ENCODE measurements at places on chromosomes 11 and 22.

DNA sequence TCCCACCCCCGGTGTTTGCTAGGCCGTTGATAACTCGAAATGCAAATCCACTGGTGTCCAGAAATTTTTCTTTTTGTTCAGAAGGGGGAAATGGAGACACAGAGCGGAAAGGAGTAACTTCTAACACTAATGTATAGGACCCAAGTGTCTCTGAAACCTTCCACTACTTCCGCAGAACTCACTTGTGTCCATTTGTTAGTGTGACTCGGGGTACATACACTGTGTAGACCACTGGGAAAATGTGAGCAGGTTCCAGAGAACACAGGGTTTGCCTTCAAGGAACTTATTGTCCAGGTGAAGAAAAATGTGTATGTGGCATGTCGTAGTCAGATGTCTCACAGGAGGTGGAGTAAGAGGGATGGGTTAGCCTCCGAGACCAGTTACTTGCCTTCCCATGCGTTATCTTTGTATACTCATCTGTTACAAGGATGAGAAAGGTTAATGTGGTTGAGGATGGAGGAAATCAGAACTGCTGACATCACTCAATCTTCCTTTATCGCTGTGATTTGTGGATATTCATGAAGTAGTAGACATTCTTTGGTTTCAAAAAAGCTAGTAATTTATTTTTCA, 857 bp downstream of the ARCN1 start:
- no peak for DNase-seq

DNA sequence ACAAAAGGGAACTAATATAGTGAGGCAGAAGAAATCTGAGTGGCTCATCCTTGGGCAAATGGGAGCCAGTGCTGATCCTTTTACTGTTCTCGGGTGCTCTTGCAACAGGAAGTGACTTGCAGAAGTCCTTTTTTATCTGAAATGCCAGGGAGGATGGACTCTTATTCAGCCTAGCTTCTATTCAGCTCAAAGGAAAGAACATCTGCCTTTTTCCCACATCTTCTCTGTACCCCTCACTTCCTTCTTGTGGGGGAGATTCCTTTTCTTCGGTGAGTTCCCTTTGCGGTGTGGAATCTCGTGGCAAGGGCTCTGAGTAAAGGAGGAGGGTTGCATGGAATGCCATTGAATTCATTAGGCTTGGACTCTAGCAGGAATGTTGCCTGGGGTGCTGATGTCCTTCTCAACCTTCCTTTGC, 76.2 kb downstream of the ZBTB16 start:
- no peak for DNase-seq

- DNase-seq, result no peak
Observed at GRCh38 chr11:33860926-33861325, 30.9 kb downstream of the LMO2 start.

- no peak for DNase-seq
Observed at GRCh38 chr22:30891781-30892180, 76.8 kb downstream of the MORC2 start.

DNA sequence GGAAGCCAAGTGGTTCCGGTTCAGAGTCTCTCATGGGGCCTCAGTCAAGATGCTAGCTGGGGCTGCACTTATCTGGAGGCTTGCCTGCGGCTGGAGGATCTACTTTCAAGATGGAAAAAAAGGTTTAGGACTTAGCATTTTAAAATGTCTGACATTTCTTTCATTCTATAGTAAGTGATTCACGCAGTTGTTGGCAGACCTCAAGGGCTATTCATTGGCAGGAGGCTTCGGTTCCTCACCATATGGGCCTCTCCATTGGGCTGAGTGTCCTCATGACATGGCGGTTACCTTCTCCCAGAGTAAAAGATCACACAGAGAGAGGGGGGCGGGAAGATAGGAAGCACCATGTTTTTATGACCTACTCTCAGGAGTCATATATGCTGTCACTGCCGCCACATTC, 298.0 kb upstream of the PLET1 start:
- no peak for DNase-seq
